Activated T-helper 2 cell treated with anti-CD3 and anti-CD28 coated beads, Interferon-gamma antibody, Interleukin-2, Interleukin-4, amounts not matched to agents 10 μg/mL and 5 μg/mL and 100 μg/mL, durations not matched to agents 14 hours and 24 hours and 36 hours (primary cell): ENCODE measurements at places on chromosomes 13 and 19. TPM values are rescaled to one million over a fixed set of nuclear protein-coding genes. Genes with fewer than 3 reads are reported as not detected.

The ATP4B gene
- not detected in 2 replicates for total RNA-seq

The PROZ gene
- not detected in 2 replicates for total RNA-seq

The PNMA8C gene
- not detected in 2 replicates for total RNA-seq

The RFXAP gene
- 10.6 and 13.5 TPM in 2 replicates for total RNA-seq

The TTC9B gene
- not detected in 2 replicates for total RNA-seq

- H3K4me3 ChIP-seq = no peak overlapping the region
- no peak for DNase-seq
- no peaks in the 10 kb centered on the region for H3K27me3 ChIP-seq
- H3K27ac ChIP-seq = no peak overlapping the region
- H3K36me3 ChIP-seq = no peaks in the 10 kb centered on the region
Measured at GRCh38 chr13:79703772-79704171, 222.8 kb downstream of the NDFIP2 start.

DNA sequence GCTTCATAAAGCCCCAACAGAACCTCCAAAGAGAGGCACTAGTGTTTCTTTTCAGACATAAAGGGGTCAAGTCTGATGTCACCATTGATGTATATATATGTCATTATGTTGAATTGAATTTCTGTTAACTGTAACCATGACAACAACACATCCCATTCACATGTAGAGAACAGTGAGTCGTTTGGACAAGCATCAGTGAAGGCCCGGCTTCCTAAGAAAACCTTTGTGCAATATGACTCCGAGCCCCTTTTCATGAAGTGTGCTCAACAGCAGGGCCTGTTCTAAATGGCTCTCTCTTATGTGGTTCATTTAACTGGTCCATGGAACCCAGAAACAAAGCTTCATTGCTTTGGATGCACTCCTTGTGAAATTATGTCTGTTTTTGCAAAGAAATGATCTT is 67.2 kb upstream of the UBL3 start:
- H3K4me1 ChIP-seq = peaks cover 2% of the 10 kb centered on the region
- H3K36me3 ChIP-seq = no peaks in the 10 kb centered on the region
- H3K27ac ChIP-seq = no peak overlapping the region
- H3K27me3 ChIP-seq = peaks cover 2% of the 10 kb centered on the region
- H3K4me3 ChIP-seq = no peak overlapping the region
- DNase-seq = no peak

- peaks cover 8% of the 10 kb centered on the region for H3K36me3 ChIP-seq
- no peak for DNase-seq
- no peak overlapping the region for H3K4me3 ChIP-seq
Measured at GRCh38 chr19:6576869-6577475, 14.0 kb downstream of the CD70 start.

DNA sequence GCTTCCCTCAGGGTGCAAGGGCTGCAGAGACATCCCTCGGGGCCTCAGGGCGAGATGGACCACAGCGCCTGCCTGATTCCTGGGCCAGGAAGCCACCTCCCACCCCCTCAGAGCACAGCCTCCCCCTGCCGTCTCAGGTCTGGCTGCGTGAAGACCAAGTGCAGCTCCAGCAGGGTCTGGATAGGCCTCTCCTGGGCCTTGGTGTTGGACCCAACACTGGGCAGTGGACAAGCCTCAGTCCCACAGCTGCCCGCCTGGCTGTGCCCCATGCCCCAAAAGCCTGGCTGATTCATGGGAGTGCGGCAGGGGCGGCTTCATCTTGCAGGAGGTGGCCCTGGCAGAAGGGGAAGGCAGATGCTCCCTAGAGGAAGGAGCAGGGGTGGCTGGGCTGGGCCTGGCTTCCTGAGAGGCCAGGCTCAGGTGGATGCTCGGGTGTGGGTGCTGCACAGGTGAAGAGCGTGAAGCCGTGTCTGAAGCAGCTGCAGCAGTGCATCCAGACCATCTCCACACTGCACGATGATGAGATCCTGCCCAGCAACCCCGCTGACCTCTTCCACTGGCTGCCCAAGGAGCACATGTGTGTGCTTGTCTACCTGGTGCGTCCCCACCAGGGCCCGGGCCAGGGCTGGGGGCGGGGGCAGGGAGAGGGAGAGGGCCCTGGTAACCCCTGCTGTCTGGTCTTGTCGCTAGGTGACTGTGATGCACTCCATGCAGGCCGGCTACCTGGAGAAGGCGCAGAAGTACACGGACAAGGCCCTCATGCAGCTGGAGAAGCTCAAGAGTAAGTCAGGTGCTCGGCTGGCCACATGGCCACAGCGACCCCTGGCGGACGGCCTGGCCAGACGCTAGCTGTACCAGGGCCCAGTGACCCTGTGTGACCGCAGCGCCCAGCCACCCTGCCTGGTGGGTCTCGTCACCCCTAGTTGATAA is 21.7 kb downstream of the MAU2 start:
- no peak for DNase-seq
- no peaks in the 10 kb centered on the region for H3K27me3 ChIP-seq
- H3K4me1 ChIP-seq = no peaks in the 10 kb centered on the region
- H3K36me3 ChIP-seq = peaks cover 58% of the 10 kb centered on the region
- H3K4me3 ChIP-seq = no peak overlapping the region

DNA sequence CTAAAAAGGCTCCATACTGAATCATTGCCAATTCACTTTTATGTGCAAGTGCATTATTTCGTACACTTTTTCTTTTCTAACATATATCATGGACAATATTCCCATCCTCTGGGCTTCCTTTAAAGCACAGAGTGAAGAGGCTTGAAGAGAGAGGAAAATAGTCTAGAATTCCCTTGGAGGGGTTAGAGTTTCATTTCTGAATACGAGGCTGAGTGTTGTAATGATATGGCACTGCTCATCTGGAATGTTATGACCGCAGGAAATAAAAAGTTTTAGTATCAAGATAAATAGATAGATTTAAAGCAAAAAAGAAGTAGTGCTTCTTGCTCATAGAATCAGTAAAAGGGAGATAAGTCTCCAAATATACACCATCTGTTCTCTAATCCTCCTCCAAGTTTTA is 412.3 kb upstream of the SLITRK1 start:
- no peak for DNase-seq
- H3K27me3 ChIP-seq = no peaks in the 10 kb centered on the region
- no peaks in the 10 kb centered on the region for H3K4me1 ChIP-seq
- no peak overlapping the region for H3K4me3 ChIP-seq
- no peak overlapping the region for H3K27ac ChIP-seq

GRCh38 chr13:40204246-40204645 is 462.2 kb downstream of the FOXO1 start:
- no peak overlapping the region for H3K27ac ChIP-seq
- H3K36me3 ChIP-seq = peaks cover 19% of the 10 kb centered on the region
- no peak for DNase-seq

DNA sequence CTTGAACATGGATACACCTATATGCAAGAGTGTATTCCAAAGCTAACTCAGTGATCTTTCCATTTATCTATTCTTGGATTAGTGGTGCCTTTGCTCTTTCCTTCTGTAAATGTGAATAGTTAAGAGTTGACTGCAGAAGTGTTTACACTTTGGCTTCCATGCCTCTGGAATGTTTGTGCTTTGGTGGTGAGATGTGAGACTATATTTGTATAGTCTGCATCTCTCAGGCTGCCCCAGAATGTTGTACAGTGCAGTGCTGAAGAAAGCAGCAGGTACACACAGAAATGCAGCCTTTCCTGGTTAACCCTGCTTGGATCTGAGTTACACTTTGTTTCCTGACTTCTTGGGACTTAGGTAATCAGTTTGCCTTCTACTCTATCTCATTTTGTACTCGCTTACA is 90.2 kb downstream of the DNAJC15 start:
- no peak overlapping the region for H3K27ac ChIP-seq
- no peak for DNase-seq
- H3K4me1 ChIP-seq = no peaks in the 10 kb centered on the region
- H3K4me3 ChIP-seq = no peak overlapping the region

DNA sequence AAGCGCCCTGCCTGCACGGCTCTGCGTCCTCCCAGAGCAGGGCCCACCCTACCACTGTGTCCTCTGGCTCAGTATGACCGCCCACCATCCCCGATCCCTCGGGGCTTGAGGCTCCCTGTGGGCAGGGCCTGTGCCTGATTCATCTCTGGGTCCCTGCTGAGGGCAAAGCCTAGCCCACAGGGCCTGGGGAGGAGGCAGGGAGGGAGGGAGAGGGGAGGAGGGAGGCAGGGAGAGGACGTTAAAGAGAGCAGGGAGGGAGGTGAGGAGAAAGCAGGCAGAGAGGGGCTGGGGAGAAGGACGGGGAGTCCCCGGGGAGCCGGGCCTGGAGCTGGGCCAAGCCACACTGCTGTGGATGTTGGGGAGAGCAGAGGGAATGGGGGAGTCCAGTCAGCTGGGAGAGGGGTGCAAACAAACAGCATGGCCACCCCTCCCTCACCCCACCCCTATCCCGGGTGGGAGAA is 4.0 kb upstream of the ERFL start:
- H3K27me3 ChIP-seq = peaks cover 17% of the 10 kb centered on the region
- DNase-seq = no peak
- no peaks in the 10 kb centered on the region for H3K36me3 ChIP-seq
- no peak overlapping the region for H3K4me3 ChIP-seq
- no peak overlapping the region for H3K27ac ChIP-seq

GRCh38 chr13:114012141-114012540 is 38.3 kb upstream of the C13orf46 start:
- peaks cover 8% of the 10 kb centered on the region for H3K36me3 ChIP-seq
- H3K27ac ChIP-seq = no peak overlapping the region
- H3K4me3 ChIP-seq = no peak overlapping the region
- peaks cover 6% of the 10 kb centered on the region for H3K4me1 ChIP-seq
- DNase-seq = no peak
- no peaks in the 10 kb centered on the region for H3K27me3 ChIP-seq

GRCh38 chr13:77521595-77522367 is 13.7 kb upstream of the SCEL start:
- peaks cover 12% of the 10 kb centered on the region for H3K4me1 ChIP-seq
- H3K27me3 ChIP-seq = peaks cover 4% of the 10 kb centered on the region
- DNase-seq = no peak
- no peak overlapping the region for H3K4me3 ChIP-seq

GRCh38 chr13:51243832-51244231 is 21.6 kb downstream of the FAM124A start:
- H3K27me3 ChIP-seq = peaks cover 2% of the 10 kb centered on the region
- no peaks in the 10 kb centered on the region for H3K4me1 ChIP-seq
- H3K36me3 ChIP-seq = no peaks in the 10 kb centered on the region
- DNase-seq = no peak

GRCh38 chr13:111219280-111219679 is 101.2 kb upstream of the TEX29 start:
- no peak overlapping the region for H3K4me3 ChIP-seq
- DNase-seq = no peak
- peak overlapping the region; percentile 30 for H3K27ac ChIP-seq
